ENCODE measurements at places on chromosomes 2 and 18.

DNA sequence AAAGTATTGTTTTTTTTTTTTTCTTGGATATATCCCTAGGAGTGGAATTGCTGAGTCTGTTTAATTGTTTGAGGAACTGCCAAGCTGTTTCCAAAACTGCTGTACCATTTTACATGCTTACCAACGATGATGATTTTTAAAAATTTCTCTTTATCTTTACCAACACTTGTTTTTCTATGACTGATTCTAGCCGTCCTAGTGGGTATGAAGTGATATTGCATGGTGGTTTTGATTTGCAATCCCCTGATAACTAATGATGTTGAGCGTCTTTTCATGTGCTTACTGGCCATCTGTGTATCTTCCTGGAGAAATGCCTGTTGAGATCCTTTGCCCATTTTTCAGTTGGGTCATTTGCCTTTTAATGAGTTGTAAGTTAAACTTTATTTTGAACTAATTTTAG, 8.8 kb upstream of the AOX1 start:
- no peak for DNase-seq

GRCh38 chr2:99171377-99172140, 9.3 kb downstream of the MITD1 start:
- DNase-seq = no peak

DNA sequence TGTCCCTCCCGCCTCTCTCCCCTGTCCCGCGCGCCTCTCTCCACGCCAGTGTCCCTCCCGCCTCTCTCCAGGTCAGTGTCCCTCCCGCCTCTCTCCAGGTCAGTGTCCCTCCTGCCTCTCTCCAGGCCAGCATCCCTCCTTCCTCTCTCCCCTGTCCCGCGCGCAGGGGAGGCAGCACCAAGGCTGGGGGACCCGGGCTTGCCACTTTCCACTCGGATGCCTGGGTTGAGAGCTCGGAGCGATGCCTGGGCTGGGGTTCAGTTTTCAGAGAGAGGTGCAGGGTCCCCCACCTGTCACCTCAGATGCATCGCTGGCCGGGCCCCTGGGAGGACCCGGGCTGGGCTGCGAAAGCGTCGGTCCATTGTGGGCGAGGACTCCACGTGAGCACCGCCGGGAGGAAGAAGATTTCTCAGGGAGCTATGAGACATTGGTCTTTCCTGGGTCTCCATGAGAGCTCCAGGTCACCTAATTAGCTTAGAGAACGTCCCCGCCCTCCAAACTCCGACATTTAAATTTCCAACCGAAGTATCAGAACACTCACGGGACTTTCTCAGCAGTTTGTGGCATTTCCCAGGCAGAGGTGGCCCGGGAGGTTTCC, 2.1 kb downstream of the FBLN7 start:
- no peak for DNase-seq

DNA sequence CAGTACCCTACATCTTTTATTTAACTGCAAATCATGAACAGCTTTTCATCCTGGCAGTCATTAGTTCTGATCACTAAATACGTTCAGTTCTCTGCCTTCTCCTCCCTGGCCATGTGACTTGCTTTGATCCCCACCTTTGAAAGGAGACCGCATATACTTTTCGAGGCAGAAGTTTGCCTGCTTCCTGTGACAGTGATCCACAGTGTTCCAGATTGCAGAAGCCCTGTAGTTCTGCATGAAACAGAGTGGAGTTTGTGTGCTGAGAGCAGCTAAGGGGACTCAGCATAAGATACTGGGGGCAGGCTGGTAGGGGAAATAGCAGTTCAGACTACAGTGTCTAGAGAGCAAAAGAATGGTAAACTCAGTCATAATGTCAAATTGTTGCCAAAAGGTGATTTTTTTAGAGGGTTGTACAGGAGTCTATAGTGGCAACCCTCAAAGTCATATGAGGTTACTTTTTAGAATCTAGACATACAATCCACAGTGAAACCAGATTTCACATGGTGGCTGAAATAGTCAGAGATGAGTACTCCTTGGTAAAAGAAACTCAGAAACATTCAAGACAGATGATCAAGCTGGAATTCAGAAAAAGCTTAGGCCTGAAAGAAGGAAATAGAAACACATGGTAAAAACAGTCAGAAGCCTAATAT, 1800.4 kb upstream of the CELF4 start:
- DNase-seq = no peak

- no peak for DNase-seq
Observed at GRCh38 chr2:109471658-109472057, 142.1 kb downstream of the SEPTIN10 start.

DNA sequence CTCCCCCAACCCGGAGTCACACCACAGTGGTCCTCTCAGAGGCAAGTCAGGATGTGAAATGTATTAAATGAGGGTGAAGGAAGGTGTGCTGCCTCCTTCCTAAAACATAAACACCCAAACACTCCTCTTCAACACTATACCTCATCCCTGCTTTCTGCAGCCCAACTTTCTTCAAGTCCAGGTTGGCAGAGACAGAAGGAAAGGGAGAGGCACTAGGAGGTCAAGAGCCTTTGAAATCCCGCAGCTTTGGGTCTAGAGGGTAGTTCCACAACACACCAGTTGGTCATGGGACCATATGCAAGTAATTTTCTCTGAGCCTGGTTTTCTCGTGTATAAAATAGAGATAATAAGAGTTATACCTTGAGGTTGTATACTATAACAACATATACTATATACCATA, 38.4 kb downstream of the FIGN start:
- no peak for DNase-seq

GRCh38 chr2:71690876-71691475, 237.6 kb downstream of the DYSF start:
- no peak for DNase-seq

- no peak for DNase-seq
Observed at GRCh38 chr2:227079726-227080125, 84.3 kb downstream of the COL4A4 start.

- DNase-seq = no peak
Observed at GRCh38 chr2:8121022-8121825, 560.6 kb upstream of the ID2 start.

DNA sequence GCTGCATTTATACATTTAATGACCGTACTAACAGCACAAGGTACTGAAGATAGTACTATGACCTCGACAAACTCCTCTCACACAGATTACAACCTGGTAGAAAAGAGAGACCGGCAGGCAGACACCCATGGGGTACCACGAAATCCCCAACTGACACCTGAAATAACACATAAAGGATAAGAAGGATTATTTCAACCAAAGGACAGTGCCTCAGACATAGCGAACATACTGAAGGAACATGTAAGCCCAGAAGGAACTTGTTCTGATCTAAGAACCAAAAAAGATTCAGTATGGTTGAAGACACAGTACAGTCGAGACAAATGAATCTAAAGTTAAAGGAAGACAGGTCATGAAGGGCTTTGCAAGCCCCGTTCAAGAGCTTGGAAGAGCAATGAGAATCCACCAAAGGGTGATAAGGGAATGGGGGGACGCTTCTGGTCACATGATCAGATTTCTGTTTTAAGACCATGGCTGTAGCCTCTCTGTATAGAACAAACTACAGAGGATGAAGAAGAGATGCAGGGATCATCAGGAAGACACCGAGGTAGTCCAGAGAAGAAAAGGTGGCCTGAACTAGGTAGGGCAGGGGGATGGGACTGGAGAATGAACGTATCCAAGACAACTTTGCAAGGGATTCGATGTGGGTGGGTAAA, 902 bp downstream of the MCFD2 start:
- no peak for DNase-seq

DNA sequence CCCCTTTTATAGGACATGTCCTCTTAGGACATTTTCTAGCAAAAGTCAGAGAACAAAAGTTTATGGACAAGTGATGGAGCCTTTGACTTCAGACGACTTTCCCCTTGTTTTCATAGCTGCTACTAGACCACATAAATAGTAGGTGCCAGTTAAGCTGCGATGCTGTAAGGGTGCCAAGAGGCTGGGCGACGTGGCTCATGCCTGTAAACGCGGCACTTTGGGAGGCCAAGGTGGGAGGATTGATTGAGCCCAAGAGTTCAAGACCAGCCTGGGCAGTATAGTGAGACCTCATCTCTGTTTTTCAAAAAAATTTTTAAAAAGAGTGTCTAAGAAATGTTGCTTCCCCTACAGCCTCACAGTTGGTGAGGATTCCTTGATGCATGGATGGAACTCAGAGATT, 2.2 kb upstream of the PLB1 start:
- DNase-seq = no peak

- no peak for DNase-seq
Observed at GRCh38 chr18:2657788-2658458, 2.4 kb downstream of the SMCHD1 start.

- no peak for DNase-seq
Observed at GRCh38 chr2:222656526-222657446, 894 bp upstream of the FARSB start.

DNA sequence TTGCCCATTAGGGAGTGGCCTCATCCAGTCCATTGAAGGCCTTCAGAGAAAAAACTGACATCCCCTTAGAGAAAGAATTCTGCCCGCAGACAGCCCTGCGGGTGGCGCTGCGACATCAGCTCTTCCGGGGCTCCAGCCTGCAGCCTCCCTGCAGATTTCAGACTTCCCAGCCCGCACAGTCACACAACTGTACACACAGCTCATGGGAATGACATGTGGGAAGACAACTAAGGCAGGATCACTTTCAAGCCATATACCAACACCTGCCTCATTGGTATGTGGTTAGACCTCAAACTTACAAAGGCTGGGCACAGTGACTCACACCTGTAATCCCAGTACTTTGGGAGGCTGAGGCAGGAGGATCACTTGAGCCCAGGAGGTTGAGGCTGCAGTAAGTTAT, 24.8 kb upstream of the TUBB6 start:
- no peak for DNase-seq

- no peak for DNase-seq
Observed at GRCh38 chr18:13287372-13287771, 68.8 kb downstream of the LDLRAD4 start.

DNA sequence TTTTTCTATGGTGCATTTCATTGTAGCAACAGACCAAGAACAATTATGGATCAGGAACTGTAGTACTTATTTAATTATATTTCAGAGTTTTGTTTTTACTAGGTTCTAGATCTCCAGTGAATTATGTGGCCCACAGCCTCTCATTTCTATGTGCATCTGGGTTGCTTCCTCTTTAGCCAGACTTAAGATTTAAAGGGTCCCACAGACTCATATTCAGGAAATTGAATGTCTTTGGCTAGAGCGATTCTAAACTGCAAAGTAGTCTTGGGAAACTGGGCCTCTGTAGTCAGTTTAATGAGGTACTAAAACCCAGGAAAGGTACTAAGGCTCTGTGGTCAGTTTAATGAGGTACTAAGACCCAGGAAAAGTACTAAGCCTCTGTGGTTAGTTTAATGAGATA, 94.4 kb downstream of the LYPD6B start:
- no peak for DNase-seq

GRCh38 chr2:198135481-198135934, 331.1 kb downstream of the PLCL1 start:
- no peak for DNase-seq

DNA sequence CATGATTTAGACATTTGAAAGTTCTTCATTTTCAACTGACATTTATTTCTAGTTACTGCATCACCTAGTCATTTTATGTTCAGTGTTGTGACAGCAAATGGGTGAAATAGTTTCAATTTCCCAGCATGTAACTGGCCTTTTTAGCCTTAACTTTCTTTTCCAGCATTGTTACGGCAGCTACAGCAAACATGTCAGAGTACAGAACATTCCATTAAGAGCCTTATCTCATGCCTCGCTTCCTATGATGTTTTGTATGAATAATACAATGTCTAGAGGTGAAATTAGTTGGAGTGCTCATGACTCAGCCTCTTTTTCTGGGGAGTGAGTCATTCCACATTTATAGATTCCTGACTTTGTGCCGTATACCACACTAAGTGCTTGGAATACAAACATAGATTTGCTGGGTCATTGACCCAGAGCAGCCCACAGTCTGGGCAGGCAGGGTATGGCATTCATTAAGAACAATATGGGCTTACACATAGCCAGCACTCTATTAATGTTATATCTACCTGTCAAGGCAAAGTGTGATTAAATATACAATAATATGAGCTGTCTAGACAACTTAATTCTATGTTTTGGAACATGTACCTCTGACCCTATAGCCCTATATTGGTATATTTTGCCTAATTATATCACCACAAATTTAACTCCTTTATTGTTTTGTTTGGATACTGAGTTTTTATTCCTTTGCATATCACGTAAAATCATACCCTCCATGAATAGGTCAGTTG, 72.2 kb downstream of the MAP2 start:
- DNase-seq = no peak

GRCh38 chr2:96489663-96490062, 15.5 kb downstream of the NEURL3 start:
- no peak for DNase-seq

DNA sequence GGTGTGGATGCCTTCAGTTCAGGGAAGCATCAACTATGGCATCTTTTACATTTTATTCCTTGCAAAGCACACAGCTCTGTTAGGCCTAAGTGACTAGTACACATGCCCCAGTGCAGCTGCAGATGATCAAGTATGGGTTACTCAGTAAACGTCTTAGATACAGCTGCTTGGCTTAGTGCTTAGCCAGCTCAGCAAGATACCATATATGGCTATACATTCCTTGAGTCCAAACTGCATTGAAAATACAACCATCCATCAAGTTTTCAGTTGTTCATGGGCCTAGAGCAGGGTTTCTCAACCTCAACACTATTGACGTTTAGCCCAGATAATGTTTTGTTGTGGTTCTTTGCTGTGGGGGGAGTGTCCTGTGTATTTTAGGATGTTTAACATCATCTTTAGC, 769.9 kb downstream of the TSN start:
- no peak for DNase-seq

DNA sequence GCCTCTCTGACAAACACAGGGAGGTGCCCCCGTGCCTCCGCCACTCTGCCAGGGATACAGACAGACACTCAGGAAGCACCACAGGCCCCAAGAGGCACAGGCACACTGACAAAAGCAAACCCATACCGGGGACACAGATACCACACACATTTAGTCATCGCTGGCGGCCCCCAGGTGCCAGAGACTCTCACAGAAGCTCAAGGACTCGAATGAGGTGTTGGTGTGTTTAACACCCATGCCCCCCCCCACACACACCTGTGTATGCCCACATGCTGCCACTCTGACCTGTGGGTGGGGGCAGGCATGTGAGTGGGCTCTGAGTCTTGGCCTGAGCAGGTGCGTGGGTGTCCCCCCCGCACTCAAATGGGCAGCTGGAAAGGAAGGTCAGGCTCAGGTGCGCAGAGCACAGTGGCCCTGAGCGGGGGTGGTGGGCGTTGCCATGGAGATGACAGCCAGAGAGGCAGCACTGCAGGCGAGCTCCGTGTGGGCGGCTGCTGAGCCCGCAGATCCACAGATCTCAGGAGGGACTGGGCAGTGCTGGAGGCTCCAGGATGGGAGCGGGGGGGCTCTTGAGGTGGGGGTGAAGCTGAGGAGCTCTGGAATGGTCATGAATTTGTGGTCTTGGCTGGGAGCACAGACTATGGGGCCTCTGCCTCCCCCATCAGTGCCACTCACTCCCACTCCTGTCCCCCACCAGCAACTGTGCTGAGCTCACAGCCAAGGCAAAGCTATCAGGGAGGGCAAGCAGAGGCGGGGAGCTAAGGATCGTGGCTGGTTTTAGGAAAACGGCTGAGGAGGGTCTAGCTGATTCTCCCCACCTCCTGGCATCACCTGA, 73.9 kb upstream of the TAF1B start:
- DNase-seq = no peak

GRCh38 chr2:9410108-9410507, 13.2 kb downstream of the ITGB1BP1 start:
- no peak for DNase-seq

All from GM18507 (cell line).